ENCODE measurements at places on chromosomes 6 and 20.

DNA sequence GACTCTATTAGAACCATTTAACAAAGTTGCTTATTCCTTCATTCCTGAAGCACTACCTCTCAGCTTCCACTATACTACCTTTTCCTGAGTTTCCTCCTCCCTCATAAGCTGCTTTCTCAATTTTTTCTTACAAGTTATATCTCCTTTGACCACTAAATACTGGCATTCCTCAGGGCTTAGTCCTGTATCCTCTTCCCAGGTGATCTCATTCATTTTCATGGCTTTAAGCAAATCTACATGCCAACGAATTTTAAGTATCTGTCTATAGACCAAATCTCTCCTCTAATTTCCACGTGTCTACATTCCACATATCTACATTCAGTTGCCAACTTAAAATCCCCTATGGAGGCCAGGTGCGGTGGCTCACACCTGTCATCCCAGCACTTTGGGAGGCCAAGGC, 134.7 kb downstream of the BTBD9 start:
- no peak for DNase-seq

GRCh38 chr20:57630061-57630460, 9.8 kb upstream of the ZBP1 start:
- no peak for DNase-seq

DNA sequence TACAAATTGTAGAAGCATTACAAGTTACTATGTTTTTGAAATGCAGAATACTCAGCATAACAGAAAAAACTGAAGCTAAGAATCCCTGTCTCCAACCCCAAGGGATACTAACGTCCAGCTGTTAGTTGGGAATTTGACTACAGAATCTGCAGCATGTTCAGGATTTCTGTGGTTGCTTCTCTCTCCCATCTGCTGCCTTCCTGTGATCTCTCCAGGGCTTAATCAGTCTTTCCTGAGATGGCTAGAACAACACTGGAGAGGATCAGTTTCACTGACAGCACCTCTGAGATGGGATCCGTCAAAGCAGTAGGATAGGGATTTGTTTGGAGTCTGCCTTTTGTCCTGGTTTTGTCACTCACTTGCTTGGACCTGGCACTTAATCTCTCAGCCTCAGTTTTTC, 73.3 kb upstream of the NUP153 start:
- no peak for DNase-seq

- no peak for DNase-seq
Measured at GRCh38 chr20:19944772-19945459, 72.2 kb upstream of the NAA20 start.

DNA sequence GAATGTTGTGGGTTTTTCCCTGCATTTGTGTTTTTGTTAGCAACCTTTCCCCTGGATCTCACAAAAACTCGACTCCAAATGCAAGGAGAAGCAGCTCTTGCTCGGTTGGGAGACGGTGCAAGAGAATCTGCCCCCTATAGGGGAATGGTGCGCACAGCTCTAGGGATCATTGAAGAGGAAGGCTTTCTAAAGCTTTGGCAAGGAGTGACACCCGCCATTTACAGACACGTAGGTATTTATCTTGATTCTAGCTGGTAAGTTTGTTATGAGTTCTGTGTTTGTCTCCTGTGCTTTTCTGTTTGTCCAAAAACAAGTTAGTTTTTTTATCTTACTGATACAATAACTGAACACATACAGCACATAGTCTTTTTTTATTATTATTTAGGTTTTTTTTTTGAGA, 3.0 kb downstream of the SLC25A27 start:
- DNase-seq = no peak

DNA sequence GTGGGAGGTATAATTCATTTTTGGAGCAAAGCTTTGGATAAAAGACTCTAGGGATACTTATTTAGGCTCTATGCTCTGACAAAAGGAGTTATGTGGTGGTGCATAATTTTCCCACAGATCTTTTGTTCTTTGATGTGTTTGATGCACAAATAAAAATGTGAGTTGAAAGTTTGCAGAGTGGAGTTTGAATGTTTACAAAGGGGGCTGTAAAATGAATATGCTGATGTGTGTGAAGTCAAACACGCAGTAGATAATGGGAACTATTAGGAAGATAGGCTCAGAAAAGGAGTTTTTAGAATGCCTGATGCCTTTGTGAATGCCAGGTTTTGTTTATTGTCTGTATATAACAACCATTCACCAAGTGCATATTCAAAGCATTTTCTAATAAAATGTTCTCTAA, 545.0 kb upstream of the EPHA7 start:
- no peak for DNase-seq

- DNase-seq = no peak
Measured at GRCh38 chr6:10460096-10460495, 45.2 kb upstream of the TFAP2A start.

GRCh38 chr20:63057171-63058117, 50.7 kb upstream of the BHLHE23 start:
- no peak for DNase-seq

DNA sequence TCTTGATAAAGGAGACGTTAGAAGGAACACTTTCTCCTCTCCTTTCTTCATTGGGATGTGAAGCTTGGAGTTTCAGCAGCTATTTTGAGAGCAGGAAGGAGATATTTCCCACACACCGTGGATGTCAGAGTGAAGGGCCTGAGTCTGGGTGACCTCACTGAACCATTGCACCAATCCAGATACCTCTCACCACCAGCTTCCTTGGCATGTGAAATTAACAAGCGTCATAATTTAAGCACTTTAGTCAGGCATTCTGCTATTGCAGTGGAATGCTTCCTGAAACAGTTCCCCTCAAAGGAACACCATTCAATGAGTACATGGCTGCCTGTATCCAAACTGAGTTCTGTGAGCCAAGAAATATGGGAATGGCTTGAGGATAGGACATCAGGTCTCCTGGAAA, 83.7 kb downstream of the CHMP4B start:
- DNase-seq = no peak

- no peak for DNase-seq
Measured at GRCh38 chr6:43956478-43956877, 170.8 kb downstream of the MRPL14 start.

- DNase-seq = no peak
Measured at GRCh38 chr6:164523087-164523654, 786.2 kb downstream of the C6orf118 start.

DNA sequence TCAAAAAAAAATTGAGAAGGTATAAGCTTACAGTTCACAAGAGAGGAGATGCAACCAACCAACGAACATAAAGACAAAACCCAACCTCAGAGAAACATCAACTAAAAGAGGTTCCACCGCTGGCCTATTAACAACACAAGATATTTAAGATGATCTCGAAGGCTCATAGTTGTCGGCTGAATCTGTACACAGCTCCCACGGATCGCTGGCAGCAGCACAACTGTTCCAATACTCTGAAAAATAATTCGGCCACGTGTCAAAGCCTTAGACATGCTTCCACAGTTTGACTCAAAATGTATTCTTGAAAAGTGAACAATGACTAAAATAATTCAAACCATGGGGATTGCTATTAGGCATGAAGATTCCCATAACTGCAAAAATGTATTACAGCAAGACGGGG, 13.7 kb downstream of the EXOC2 start:
- DNase-seq = no peak

- DNase-seq = no peak
Measured at GRCh38 chr6:130075879-130076460, 57.6 kb downstream of the L3MBTL3 start.

DNA sequence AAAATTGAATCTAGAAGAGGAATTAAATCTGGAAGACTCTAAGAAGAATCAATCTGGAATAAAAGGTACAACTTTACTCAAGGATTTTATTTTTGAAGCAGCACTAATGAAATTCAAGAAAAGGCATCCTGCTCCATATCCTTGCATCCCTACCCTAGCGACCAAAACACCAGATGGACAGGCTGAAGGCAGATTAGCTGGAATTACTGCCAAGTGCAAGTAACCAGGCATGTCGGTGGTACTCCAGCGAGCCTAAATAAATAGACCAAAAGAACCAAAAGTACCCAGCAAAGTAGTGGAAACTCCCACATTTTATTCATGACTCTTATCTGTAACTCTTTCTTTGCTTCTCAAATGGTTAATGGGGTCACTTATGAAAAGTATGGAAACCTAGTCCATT, 21.0 kb downstream of the OPRM1 start:
- DNase-seq = no peak

DNA sequence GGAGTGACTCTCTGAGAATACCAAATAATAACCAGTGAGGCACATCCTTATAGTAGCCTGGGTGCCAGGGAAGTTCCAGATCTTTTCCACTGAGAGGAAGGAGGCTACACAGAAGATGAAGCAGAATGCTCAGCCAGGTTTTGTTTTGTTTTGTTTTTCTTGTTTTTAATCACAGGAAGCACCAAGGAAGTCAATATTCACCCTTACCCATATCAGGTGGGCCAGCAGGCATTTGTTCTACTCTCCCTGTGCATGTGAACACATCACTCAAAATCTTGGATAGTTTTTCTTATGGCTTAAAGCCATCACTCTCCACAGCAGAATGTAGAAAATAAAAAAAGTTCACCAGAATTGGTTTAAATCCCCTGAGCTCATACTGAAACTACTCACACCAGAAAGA, 10.5 kb downstream of the SLC17A1 start:
- DNase-seq = no peak

DNA sequence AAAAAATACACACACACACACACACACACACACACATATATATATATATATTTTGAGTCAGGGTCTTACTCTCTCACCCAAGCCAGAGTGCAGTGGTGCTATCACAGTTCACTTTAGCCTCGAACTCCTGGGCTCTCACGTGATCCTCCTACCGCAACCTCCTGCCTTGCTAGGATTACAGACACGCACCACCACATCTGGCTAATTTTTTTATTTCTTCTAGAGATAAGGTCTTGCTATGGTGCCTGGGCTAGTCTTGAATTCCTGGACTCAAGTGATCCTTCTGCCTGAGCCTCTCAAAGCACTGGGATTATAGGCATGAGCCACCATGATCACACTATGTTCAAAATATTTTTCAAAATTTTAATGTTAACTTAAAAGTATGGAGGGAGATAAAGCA, 43.5 kb downstream of the NUP153 start:
- DNase-seq = no peak

GRCh38 chr20:40717343-40717865, 28.4 kb upstream of the MAFB start:
- no peak for DNase-seq
